GM23248 (cell line): ENCODE measurements at places on chromosomes 5 and 9. TPM values are rescaled to one million over a fixed set of nuclear protein-coding genes. Genes with fewer than 3 reads are reported as not detected.

SLC36A2 gene
- not detected in 2 replicates for total RNA-seq

GALT gene
- 22.4 and 25.5 TPM in 2 replicates for total RNA-seq

PCDHGB7 gene
- total RNA-seq = 14.2 and 14.8 TPM in 2 replicates

WHRN gene
- total RNA-seq = 0.76 and 1.1 TPM in 2 replicates

GPR21 gene
- 0.65 TPM in 1 of 2 replicates, not detected in the other for total RNA-seq

SNCAIP gene
- 2.4 and 4.0 TPM in 2 replicates for total RNA-seq

ZCCHC9 gene
- total RNA-seq = 20.2 and 24.3 TPM in 2 replicates

ABHD17B gene
- total RNA-seq = 10.7 and 14.4 TPM in 2 replicates

RANBP17 gene
- 3.8 and 5.6 TPM in 2 replicates for total RNA-seq

DNA sequence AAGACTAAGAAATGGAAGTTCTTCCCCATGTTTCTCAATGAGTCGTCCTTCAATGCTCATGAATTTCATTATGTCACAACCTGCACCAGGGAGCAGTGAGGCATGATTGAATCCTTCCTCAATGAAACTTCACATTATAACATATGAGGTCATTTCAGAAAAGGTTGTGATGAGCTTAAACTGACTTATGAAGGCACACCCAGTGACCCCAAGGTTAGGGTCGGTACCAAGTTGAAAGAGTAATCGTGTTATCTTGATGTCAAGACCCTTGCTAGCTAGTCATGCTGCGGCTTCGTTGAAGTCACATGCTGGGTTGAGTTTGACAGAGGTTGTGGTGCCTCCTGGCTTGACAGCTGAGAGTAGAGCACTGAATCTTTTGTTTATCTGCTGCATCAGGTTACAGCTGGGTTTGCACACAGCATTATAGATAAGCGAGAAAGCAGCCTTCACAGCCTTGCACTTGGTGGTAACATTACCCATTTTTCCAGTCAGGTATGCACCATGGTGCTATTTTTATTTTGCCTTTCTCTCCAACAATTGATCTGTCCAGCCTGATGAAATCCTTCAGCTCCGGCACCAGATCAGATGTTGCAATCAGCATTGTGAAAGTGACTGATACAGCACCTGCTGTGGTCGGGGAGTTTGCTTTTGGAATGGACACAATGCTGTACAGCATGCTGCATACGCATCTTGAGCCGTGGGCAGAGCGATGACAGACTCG lies 133.2 kb downstream of the ERCC6L2 start:
- peaks cover 8% of the 10 kb centered on the region; the same call in 1 of the 2 replicates for H3K4me1 ChIP-seq
- no peak overlapping the region for H3K4me3 ChIP-seq
- DNase-seq = peak; percentile 34
- peaks cover 20% of the 10 kb centered on the region for H3K36me3 ChIP-seq
- H3K27me3 ChIP-seq = no peaks in the 10 kb centered on the region

DNA sequence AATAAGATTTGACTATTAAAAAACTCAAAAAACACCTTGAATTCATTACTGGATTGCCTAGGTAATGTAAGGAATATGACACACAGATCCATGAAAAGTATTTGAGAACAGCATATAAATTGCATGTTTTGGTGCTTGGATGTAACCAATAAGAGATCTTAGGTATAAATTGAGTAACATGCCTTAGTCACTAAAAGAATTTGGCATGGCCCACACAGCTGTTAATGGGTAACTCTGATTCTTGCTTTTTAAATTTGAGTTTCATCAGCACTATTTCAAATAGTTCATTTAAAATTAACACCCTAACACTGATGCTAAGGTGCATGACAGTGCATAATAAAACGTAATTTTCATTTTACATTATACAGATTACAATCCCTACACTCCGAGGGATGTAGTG lies 779.3 kb upstream of the WWC1 start:
- H3K36me3 ChIP-seq = no peaks in the 10 kb centered on the region
- no peak overlapping the region for H3K4me3 ChIP-seq
- DNase-seq = no peak
- H3K27ac ChIP-seq = no peak overlapping the region
- no peaks in the 10 kb centered on the region for H3K4me1 ChIP-seq

GRCh38 chr5:150639377-150639692 lies 1.1 kb upstream of the SYNPO start:
- no peaks in the 10 kb centered on the region for H3K36me3 ChIP-seq
- H3K27ac ChIP-seq = 0 out of 2 replicates have a peak overlapping the region, but pooled peaks have one; percentile 89
- H3K27me3 ChIP-seq = no peaks in the 10 kb centered on the region
- no peak overlapping the region for H3K4me3 ChIP-seq
- DNase-seq = no peak
- H3K4me1 ChIP-seq = peaks cover 72% of the 10 kb centered on the region

DNA sequence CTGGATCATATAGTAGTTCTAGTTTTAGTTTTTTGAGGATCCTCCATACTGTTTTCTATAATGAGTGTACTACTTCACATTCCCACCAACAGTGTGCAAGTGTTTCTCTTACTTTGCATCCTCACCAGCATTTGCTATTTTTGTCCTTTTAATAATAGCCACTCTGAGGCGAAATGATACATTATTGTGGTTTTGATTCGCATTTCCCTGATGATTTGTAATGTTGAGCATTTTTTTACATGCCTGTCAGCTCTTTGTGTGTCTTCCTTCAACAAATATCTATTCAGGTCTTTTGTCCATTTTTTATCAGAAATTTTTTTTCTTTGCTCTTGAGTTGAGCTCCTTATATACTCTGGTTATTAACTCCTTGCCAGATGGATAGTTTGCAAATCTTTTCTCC lies 114.0 kb downstream of the ADAMTSL1 start:
- H3K4me1 ChIP-seq = peaks cover 26% of the 10 kb centered on the region
- peak overlapping the region; percentile 22; the same call in 1 of the 2 replicates for H3K27ac ChIP-seq
- peak; percentile 72 for DNase-seq
- peaks cover 42% of the 10 kb centered on the region for H3K36me3 ChIP-seq
- H3K27me3 ChIP-seq = no peaks in the 10 kb centered on the region
- H3K4me3 ChIP-seq = no peak overlapping the region

DNA sequence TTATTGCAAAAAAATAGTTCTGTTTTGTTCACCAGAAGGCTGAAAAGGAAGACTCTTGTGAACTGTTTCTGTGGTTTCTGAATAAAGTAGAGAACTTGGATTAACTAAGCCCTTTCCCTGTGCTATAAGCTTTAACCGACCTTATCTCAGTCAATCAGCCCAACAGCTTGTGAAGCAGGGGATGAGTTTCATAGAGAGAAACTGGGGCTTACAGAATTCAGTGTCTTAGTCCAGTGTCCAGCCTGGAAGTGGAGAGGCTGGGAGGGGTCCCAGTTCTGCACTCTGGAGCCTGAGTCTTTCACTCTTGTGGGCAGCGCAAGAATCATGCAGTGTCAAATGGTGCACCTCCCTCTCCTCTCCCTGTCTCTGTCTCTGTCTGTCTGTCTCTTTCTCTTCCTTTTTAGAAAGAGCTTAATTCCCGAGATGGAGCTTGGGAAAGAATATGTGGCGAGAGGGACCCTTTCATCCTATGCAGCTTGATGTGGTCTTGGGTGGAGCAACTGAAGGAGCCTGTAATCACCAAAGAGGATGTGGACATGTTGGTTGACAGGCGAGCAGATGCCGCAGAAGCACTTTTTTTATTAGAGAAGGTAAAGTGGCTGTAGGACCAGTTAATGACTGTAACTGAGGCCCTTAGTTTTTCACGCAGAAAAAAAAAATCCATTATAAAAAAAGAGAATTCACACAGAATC lies 17.0 kb downstream of the PTPDC1 start:
- H3K4me1 ChIP-seq = peaks cover 15% of the 10 kb centered on the region
- H3K36me3 ChIP-seq = no peaks in the 10 kb centered on the region
- no peak overlapping the region for H3K4me3 ChIP-seq
- H3K27me3 ChIP-seq = no peaks in the 10 kb centered on the region

DNA sequence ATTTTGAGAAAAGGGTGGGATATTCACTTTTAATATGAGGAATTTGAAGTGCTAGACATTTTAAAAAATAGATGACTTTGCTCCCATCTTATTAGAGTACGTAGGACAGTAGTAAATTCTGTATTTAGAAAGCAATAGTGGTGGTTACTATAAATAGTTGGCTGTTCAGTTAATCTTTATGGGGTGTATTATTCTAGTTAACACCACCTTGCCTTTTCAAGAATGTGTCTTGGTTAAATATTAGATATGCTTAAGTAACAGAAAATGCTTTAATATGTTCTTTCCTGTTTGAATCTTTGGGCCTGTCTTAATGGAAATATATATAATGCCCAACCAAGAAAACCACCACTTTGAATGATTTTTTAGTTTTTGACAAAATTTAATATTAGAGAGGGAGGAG lies 608.7 kb upstream of the FAM174A start:
- H3K4me3 ChIP-seq = no peak overlapping the region
- no peaks in the 10 kb centered on the region for H3K27me3 ChIP-seq
- no peak overlapping the region for H3K27ac ChIP-seq
- DNase-seq = no peak
- H3K4me1 ChIP-seq = no peaks in the 10 kb centered on the region

DNA sequence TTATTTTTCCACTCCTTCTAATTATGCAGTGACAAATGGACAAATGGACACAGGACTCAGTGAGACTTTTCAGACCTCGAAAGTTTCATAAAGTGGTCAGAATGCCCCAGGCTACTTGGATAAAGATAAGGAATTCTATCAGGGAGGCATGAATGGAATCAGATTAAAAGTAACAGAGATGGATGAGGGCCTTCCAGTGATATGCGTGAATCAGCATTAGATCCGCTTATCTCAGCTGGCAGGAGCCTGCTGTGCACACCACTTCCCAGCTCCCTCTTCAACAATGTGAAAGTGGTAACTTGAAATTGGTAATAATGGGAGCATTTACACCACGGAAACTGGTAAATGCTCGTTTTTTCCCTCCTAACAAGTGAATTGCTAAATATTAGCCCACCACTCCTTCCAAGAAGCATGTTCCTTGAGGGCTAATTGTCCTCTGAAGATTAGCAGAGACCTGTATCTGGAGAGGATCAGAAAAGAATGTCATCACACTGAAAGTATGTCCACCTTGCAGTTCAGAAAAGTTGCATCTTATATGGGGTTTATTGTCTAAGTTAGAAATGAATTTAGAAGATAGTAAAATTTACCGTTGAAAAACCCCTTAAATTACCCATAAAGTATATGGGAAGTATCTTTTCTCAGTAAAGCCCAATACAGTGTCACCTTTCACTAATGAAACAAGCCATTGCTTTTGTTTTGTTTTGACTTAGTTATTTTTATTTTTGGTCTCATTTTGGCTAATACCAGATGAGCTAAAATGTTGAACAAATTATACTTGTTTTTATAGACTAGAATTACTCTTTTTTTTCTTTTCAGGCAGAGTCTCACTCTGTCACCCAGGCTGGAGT lies 125.3 kb downstream of the DPYSL3 start:
- no peaks in the 10 kb centered on the region; the same call in 1 of the 2 replicates for H3K4me1 ChIP-seq
- DNase-seq = no peak
- no peak overlapping the region for H3K27ac ChIP-seq
- no peak overlapping the region for H3K4me3 ChIP-seq
- H3K27me3 ChIP-seq = no peaks in the 10 kb centered on the region

- H3K27me3 ChIP-seq = no peaks in the 10 kb centered on the region
- no peak overlapping the region for H3K27ac ChIP-seq
- no peaks in the 10 kb centered on the region for H3K36me3 ChIP-seq
Observed at GRCh38 chr5:142100307-142100706, 8.3 kb upstream of the NDFIP1 start.

DNA sequence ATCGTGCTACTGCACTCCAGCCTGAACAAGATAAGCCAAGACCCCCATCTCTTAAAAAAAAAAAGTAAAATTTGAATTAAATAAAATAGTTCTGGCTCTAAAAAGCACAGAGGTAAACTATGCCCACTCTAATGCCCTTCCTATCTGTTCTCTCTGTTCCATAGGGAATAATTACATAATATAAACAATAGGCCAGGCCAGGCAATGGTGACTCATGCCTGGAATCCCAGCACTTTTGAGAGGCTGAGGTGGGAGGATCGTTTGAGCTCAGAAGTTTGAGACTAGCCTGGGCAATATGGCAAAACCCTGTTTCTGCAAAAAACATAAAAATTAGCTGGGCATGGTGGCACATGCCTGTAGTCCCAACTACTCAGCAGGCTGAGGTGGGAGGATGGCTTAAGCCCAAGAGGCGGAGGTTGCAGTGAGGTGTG lies 47.4 kb downstream of the MYO10 start:
- H3K27me3 ChIP-seq = no peaks in the 10 kb centered on the region
- H3K4me1 ChIP-seq = peaks cover 63% of the 10 kb centered on the region
- DNase-seq = peak; percentile 67
- H3K27ac ChIP-seq = no peak overlapping the region
- H3K4me3 ChIP-seq = no peak overlapping the region
- H3K36me3 ChIP-seq = no peaks in the 10 kb centered on the region

GRCh38 chr9:93139365-93140182 lies 5.5 kb upstream of the NINJ1 start:
- no peak overlapping the region for H3K27ac ChIP-seq
- no peaks in the 10 kb centered on the region for H3K36me3 ChIP-seq
- no peaks in the 10 kb centered on the region for H3K27me3 ChIP-seq
- H3K4me3 ChIP-seq = no peak overlapping the region
- H3K4me1 ChIP-seq = no peaks in the 10 kb centered on the region

- H3K27me3 ChIP-seq = peaks cover 10% of the 10 kb centered on the region; the same call in 1 of the 2 replicates
- H3K36me3 ChIP-seq = no peaks in the 10 kb centered on the region
- peak; percentile 65 for DNase-seq
Observed at GRCh38 chr5:7827610-7828009, 23.3 kb downstream of the CFAP90 start.

- peaks cover 13% of the 10 kb centered on the region; the same call in 1 of the 2 replicates for H3K4me1 ChIP-seq
- H3K36me3 ChIP-seq = no peaks in the 10 kb centered on the region
- no peak overlapping the region for H3K4me3 ChIP-seq
Observed at GRCh38 chr9:88892724-88893123, 98.5 kb upstream of the S1PR3 start.

DNA sequence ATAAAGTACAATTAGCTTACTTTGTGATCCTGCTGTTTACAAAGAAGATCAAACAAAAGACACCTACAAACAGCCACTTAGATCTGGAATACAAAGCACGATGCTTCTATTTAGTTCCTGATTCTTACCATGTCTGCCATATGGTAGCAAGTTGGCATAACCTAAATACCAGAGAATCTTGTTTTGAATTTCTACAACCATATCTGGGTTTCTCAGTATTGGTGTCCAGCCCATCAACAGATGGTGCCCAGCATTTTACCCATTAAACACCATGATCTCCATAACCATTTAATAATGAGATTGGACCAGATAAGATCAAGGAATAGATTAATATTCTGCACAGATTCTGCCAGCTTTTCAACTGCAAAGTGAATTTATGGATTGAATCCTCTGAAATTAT lies 29.8 kb downstream of the SLC24A2 start:
- H3K27ac ChIP-seq = no peak overlapping the region
- no peaks in the 10 kb centered on the region for H3K4me1 ChIP-seq
- DNase-seq = no peak
- H3K27me3 ChIP-seq = no peaks in the 10 kb centered on the region
- H3K4me3 ChIP-seq = no peak overlapping the region

- H3K4me3 ChIP-seq = no peak overlapping the region
- H3K27me3 ChIP-seq = no peaks in the 10 kb centered on the region
- DNase-seq = peak; percentile 20
- peaks cover 18% of the 10 kb centered on the region for H3K4me1 ChIP-seq
Observed at GRCh38 chr9:2321523-2322148, 300.0 kb upstream of the VLDLR start.

GRCh38 chr5:40045429-40045828 lies 620.6 kb upstream of the DAB2 start:
- H3K4me3 ChIP-seq = no peak overlapping the region
- no peak overlapping the region for H3K27ac ChIP-seq
- no peaks in the 10 kb centered on the region for H3K27me3 ChIP-seq
- peaks cover 8% of the 10 kb centered on the region; the same call in 1 of the 2 replicates for H3K4me1 ChIP-seq
- DNase-seq = no peak
